ENCODE measurements at places on chromosomes 16 and 17.

DNA sequence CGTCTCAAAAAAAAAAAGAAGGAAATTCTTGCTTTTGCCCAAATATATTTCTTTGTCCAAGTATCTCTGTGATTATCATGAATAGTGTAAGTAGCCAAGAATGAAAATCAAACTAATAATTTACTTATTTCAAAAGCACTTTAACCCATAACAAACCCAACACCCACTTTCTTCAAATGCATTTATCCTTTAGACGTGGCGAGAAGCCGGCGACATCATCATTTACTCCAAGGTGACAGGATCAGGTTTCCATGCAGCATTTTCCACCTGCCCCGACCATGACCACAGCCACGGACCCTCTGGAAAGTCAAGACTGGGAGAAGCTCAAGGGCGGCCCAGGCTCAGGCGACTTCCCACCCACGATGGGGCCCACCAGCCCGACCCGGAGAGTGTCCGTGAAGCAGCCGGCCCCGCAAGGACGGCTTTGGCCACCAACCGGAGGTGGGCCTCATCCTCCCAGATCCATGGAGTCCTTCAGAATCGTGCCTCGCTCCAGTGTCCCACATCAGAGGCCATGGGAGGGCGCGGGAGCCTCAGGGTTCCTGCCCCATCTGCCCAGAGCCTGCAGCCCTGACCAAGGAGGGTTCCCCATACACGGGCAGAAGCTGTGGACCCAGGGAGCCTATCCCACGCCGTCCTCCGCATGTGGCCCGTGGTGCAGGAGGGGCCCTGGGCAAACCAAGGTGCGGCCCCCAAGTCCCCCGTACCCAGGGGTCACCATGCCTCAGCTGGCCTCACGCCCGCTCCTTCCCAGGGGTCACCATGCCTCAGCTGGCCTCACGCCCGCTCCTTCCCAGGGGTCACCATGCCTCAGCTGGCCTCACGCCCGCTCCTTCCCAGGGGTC lies 18.7 kb downstream of the UTS2R start:
- no peak for DNase-seq

GRCh38 chr16:476039-476438 lies 50.6 kb downstream of the RAB11FIP3 start:
- no peak for DNase-seq

- DNase-seq = no peak
These were observed 14.8 kb downstream of the EFCAB5 start for GRCh38 chr17:29956225-29956624.

DNA sequence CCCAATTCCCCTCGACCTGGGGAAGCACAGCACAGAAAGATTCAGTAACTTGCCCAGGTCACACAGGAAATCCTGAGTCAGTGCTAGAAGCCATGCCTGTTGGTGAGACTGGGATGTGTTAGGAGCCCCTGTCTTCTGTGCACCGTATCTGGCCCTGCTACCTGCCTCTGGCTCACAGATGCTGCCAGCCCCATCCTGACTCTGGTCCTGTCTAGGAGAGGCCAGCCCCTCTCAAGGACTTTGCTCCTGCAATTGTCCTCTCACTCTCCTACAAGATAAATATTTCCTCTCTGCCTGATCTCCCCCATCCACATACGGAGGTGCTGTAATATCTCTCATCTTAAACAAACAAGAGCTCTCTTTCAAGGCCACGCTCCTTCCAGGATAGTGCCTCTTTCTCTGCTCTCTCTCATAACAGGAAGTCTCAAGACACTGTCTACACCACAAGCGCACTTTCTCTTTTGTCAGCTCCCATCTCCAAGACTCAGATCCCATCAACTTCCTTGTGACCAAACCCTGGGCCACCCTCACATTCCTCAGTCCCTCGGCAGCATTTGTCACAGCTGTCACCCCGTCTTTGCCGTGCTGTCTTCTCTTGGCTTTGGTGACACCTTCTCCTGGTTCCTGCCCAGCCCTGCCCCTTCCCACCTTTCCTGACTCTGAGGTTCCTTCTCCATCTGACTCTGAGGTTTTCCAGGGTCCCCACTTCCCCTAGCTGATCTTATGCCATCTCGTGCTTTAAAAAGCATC lies 1.9 kb downstream of the SLC13A2 start:
- DNase-seq = no peak
